ENCODE measurements at places on chromosomes 2 and 18.

DNA sequence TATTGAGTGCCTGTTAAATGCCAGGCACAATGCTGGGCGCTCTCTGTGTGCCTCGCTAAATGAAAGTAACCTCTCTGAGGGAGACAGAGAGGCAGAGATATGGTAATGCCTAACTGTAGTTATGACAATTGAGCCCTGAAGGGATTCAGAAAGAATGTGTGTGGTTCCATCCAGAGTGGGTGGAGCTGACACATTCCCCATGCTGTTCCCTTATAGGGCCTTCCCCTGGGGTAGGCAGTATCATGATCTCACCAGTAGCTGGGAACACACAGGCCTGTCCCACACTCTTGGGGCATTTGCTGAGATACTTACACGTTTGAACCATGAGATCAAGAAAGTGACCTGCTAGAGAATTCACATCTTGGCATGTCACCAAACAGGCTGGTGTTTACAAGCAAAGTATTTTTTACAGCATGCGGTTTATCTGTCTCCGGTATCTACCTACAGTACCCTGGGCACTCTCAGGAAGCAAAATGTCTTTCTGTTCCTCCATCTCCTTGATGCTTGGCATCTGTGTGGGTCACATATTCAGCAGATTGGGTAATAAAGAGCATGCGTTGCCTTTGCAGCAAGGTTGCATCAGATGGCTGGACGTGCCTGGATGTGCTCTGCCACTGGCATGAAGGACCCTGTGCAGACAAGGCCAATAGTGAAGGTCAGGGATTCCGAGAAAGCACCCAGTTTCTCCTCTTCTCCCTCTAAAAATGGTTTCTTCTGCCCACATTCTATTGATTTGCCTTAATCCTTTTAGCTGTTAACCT, 9.4 kb downstream of the CTIF start:
- peak; percentile 78 for DNase-seq

- no peak for DNase-seq
Measured at GRCh38 chr2:174490051-174490450, 3.2 kb upstream of the GPR155 start.

- DNase-seq: no peak
Measured at GRCh38 chr2:48434101-48434500, 95.9 kb upstream of the STON1 start.

DNA sequence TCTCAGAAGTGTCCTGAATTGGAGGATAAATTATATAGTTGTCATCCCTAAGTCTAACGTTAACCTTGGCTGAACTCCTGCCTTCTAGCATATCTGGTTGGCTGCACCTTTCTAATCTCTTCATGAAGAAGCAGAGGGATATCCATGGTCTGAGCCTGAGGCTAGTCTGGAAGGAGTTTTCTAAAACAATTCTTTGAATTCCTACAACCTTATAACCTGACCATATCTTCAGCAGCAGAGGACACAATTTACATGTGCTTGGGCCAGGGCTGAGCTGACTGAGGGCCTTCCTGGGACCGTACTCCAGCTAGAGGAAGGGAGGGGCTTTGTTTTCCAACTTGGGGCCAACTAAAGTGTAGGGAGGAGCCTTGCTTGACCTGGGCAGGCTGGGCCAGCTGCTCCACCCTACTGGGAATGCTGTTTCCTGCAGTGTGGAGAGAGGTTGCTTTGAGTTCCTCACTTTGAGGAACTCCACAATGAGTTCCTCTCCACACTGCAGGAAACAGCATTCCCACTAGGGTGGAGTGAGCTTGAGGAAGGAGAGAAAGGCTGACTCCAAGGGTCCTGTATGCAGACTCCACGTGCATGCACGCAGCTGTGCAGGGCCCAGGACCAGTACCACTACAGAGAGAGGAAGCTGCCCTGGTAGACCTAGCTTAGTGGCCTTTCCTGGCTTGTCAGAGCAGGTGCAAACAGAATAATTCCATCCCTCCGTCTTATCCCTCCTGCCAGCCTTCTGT, 19.6 kb downstream of the CEP68 start:
- no peak for DNase-seq

- DNase-seq: no peak
Measured at GRCh38 chr2:159084384-159085370, 116.2 kb downstream of the TANC1 start.

- no peak for DNase-seq
Measured at GRCh38 chr2:177195194-177195593, 17.4 kb upstream of the HNRNPA3 start.

DNA sequence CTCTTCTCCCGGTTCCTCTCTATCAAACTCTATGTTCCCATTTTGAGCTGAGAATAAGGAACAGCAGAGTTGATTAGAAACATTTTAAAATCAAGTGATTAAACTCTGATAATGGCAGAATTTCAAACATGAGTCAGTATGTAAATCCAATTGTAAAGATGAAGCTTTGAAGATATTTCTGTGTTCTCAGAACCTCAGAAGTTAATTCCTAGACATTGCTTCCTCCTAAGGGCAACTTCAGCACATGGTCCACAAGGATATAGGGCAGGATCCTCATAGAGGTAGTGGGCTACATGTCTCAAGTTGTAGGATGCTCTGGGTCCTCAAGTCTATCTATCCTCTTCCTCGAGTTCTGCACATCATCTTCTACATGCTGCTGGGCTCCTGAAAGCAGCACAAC, 46.3 kb downstream of the QPCT start:
- DNase-seq: no peak

DNA sequence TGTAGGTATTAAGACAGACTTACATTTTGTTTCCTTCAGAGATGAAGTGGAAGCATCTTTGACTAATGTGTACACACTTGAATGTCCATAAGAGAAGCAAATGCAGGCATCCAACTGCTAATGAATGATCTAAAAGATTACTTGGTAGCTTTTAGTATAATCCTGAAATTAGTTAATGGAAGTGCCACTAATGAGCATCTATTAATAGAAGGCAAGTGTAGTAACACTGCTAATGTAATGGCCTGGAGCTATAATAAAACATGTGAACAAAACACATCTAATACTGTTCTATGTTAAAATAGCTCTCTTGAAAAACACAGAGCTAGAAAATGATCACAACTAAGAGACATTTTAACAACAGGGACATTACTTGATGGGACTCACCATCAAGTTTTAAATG, 225.3 kb downstream of the SLC8A1 start:
- DNase-seq: no peak

DNA sequence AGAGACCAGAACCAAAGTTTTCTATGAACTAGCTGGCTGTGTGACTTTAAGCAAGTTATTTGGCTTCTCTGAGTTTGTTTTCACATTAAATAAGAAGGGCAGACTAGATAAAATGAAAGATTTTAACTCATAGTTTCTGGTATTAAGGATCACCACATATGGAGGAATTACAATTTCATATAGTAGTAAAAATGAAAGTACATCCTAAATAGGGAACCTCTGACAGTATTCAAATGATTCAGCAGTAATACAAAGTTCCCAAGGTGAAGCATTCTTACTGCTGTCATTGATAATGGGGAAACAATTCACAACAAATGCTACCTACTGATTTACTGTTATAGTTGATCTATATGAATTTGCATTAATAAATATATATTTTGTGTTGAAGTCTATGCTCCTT, 170.3 kb upstream of the VRK2 start:
- no peak for DNase-seq

DNA sequence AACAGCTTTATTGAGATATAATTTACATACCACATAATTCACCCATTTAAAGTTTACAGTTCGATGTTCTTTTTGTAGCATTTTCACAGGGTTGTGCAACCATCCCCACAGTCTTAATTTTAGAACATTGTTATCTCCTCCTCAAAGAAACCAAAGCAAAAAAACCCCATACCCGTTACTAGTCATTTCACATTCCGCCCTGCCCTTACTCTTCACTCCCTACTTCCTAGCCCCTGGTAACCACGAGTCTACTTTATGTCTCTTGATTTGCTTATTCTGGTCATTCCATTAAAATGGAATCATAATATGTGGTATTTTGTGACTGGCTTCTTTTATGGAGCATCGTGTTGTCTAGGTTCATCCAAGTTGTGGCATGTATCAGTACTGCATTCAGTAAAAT, 137.7 kb downstream of the TANC1 start:
- DNase-seq: no peak

DNA sequence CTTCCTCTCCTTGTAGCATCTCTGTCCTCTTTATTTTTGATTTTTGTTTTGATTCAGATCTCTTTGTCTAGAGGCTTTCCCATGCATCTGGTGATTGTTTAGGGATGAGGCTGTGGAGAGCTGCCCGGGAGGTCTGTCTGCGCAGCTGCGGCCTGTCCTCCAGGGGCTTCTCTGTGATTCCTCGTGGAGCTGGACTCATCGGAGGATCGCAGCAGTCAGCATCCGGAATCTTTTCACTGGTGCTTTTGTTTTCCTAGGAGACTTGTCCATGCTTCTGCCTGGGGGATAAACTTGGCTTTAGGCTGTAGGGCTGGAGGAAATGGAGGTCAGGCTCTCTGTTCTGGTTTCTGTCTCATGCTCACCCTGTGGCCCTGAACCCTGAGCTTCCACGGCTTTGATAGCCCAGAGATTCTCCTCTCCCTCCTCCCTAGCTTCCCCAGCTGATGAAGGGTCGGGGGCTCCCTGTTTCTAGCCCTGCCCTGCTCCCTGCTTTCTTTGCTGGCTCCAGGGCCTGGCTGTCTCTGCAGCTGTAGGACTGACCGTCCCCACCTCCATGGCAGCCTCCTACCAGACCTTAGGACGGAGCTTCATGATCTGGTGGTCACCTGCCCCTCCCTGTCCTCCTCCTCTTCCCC, 35.5 kb downstream of the ZNF532 start:
- DNase-seq: no peak

DNA sequence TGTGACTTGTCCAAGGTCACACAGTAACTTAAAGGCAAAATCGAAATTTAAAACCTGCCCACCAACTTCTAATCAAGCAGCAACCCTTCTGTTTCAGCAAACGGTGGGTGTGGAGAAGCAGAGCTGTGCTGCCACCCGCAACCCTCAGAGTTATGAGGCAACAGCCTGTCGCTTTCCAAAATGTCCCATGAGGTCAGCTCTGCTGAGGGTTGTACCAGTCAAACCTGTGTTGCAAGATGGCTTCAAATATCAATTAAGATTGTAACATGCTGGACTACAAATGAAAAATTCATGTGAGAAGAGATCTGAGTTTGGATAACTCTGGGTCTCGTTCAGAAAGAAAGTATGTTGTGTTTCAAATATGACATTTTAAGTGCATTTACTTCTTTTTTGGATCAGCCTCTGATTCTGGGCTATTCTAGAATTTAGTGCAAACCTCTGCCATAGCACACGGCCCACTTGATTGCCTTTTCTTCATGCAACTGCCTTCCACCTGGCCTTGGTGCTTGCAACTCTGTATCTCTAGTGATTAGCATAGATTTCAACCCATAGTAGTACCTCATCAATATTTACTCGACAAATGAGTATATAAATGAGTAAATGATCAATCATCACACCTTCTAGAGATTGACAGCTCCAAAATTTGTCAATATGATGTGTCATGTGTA, 69.3 kb downstream of the TIMM21 start:
- no peak for DNase-seq

DNA sequence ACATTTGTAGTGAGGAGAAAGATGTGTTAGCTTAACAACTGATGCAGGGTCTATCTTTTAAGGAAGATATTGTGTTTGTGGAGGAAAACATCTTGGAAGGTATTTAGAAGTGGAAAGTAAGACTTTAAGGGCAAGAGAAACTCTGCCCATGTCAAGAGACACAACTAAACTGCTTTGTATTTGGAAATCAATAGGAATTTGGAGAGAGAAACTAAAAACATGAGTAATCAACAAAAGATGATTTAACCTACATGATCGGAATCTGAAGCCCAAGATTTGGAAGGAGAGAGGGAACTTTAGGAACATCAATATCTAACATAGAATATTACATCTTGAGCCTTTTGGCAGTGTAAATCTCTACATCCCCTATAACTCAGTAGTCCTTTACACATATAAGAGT, 184.2 kb upstream of the COL3A1 start:
- DNase-seq: peak; percentile 50

- DNase-seq: no peak
Measured at GRCh38 chr18:57445488-57446319, 10.5 kb downstream of the ONECUT2 start.

GRCh38 chr2:12284487-12284886, 432.2 kb upstream of the TRIB2 start:
- peak; percentile 77 for DNase-seq

GRCh38 chr18:78789850-78790249, 189.8 kb upstream of the SALL3 start:
- DNase-seq: no peak

DNA sequence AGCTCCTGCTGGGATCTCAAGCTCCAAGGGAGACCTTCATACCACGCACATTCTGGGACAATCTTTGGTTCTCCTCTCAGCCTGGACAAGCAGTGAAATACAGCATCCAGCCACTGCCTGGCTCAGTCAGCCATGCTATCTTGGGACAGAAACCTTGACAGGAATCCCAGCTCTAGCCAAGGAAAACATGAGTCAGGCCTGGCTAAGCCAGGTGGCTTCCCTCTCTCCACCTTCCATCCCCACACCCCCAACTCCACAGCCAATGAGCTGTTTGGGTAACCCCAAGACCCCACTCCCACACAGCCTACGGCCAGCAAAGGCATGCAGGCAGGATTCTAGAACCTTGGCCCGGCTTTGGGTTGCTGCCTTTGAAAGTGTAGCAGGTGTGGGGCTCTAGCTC, 64.9 kb downstream of the MCFD2 start:
- DNase-seq: peak; percentile 69

GRCh38 chr2:239114616-239115265, 266.9 kb downstream of the TWIST2 start:
- no peak for DNase-seq

DNA sequence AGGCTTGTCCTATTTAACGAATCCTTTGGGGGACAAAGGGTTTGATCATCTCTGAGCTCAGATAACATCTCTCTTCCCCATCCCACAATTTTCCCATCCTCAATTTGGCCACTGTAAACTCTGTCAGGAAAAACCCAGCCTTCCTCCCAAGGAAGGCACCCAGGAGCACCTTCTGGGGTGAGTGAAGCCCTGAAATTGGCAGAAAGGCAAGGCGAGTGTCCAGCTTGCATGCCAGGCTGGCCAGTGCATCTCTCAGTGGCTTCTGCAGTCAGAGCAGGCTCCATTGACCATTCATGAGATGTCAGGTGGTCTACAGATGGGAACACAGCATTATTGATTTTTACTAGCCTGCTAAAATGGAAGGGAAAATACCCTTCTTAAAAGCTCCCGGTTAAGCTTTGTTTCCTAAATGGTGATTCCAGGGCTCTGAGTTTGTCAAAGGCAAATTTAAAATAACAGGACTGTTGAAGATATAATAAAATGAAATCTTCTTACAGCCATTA, 83.2 kb upstream of the BOD1L2 start:
- no peak for DNase-seq

DNA sequence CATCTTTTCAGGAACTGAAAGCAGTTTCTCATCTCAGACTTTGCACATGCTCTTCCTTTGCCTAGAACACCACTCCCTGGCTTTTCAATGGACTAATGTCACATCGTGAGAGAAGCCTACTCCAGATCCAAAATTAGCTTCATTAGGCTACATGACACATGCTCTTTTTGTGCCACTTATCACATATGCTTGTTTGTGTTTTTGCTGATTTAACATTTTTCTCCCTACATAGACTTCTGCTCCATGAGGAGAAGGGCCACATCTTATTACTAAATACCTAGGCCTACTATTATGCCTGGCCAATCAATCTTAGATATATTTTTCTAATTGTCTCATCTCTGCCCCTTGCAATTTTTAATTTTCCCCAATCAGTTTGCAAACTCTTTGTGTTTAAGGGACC, 186.4 kb upstream of the LHCGR start:
- DNase-seq: no peak
